ENCODE measurements at places on chromosomes 11 and 22. TPM values are rescaled to one million over a fixed set of nuclear protein-coding genes. Genes with fewer than 3 reads are reported as not detected.

DNA sequence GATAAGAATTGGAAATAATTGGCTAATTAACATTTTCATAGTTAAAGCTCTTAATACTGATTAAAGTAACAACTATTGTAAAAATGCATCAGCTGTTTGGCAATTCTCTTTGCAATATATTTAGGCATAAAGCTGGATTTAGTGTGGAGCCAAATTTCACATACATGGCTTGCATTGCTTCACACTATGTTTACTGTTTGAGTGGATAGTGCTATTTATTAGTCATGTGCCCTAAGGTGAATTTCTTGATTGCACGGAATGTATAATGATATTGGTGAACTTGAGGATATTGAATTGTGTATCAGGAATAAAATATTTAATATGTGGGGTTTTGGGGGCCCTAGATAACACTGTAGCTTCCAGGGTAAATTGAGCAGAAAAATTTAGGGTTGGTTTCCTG lies 100.9 kb downstream of the AASDHPPT start:
- no peak for DNase-seq
- no peaks in the 10 kb centered on the region for H3K4me1 ChIP-seq
- H3K36me3 ChIP-seq, result no peaks in the 10 kb centered on the region
- H3K27ac ChIP-seq, result no peak overlapping the region
- H3K4me3 ChIP-seq, result no peak overlapping the region

- H3K4me1 ChIP-seq, result no peaks in the 10 kb centered on the region
- H3K27ac ChIP-seq, result no peak overlapping the region
- peaks cover 4% of the 10 kb centered on the region for H3K36me3 ChIP-seq
- DNase-seq, result no peak
Observed at GRCh38 chr22:26700886-26701285, 43.5 kb downstream of the MIAT start.

- H3K27me3 ChIP-seq, result no peaks in the 10 kb centered on the region
- no peak for DNase-seq
- no peak overlapping the region for H3K27ac ChIP-seq
Observed at GRCh38 chr11:99708928-99709672, 688.4 kb downstream of the CNTN5 start.

DNA sequence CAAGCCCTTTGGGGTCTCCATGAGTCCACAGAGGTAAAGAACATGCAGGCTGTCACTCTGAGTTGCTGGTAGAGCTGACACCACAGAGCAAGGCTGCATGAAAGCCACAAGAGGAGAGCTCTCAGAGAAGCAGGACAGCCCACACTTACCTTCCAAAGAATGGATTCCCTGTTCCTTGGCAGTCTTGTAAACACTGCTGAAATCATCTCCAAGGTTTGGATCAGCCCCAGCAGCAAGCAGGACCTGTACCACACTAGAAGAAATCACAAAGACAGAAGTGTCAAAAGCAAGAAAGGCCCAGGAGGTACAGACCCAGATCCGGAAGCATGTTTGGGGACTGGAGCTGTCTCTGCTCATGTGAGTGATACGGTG lies 54.2 kb downstream of the CLPB start:
- DNase-seq, result peak; percentile 10
- no peak overlapping the region for H3K27ac ChIP-seq
- no peaks in the 10 kb centered on the region for H3K4me1 ChIP-seq
- no peaks in the 10 kb centered on the region for H3K27me3 ChIP-seq
- no peak overlapping the region for H3K4me3 ChIP-seq

DNA sequence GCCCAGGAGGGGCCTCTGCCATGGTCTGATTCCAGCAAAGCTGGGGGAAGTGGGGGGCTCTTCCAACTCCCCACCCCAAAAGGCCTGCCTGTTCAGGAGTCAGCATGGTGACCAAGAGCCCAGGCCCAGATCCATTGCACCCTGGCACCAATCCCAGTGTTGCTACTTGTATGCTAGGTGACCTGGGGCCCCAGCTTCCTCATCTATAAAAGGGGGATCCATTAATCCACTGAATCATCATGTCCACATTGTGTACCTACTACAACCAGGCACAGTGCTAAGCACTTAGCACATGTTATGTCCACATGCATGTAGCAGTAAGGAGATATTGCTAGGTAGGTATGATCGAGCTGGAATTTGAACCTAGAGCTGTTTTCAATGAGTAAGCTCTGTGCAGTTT lies 2.0 kb downstream of the SYT12 start:
- H3K4me1 ChIP-seq, result peaks cover 38% of the 10 kb centered on the region
- H3K27me3 ChIP-seq, result no peaks in the 10 kb centered on the region
- no peak for DNase-seq
- no peak overlapping the region for H3K4me3 ChIP-seq
- no peak overlapping the region for H3K27ac ChIP-seq

GRCh38 chr11:75077316-75077715 lies 19.4 kb downstream of the OR2AT4 start:
- no peak overlapping the region for H3K4me3 ChIP-seq
- no peak for DNase-seq
- H3K27me3 ChIP-seq, result peaks cover 24% of the 10 kb centered on the region
- H3K27ac ChIP-seq, result no peak overlapping the region

The ESAM gene
- total RNA-seq, result 22.0 TPM

The CTSW gene
- total RNA-seq, result not detected

The ZDHHC13 gene
- 9.2 TPM for total RNA-seq

The SCGB1C1 gene
- not detected for total RNA-seq

Data from astrocyte (in vitro differentiated cells and primary cell).